IPS-NIHi11 (cell line): ENCODE measurements at places on chromosomes 1 and 21.

- DNase-seq, result no peak
These were observed 127.8 kb downstream of the MACF1 start for GRCh38 chr1:39332291-39332690.

- DNase-seq, result no peak
These were observed 7.3 kb downstream of the EDEM3 start for GRCh38 chr1:184747089-184747955.

DNA sequence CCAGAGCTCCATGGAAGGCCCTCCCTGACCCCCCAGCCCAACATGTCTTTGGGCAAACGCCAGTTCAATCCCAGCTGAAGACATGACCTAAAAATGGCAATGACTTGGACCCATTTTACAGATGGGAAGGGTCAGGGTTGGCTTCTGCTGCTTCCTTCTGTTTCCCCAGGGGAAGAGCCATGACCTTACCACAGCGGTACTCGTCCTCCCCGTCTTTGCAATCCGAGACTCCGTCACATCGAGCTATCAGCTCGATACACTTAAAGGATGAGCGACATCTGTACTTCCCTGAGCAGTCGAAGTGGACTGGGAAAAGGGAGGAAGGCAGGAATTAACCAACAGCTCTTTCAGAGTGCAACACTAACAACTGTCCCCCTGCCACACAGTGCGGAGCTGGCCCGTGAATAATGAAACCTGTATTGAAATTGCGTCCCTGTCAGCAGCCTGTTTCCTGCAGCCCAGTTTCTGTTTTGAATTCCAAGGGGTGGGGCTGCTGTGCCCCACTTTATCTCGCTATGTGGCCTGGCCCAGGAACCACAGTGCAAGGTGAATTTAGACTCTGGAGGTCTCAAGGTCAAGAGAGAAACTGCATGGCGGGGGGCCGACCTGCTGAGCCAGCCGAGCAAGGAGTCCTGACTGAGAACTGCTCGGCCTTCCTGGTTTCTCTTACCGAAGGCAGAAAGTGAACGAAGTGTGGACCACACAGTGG, 7.0 kb downstream of the TMPRSS3 start:
- DNase-seq, result peak; percentile 49

DNA sequence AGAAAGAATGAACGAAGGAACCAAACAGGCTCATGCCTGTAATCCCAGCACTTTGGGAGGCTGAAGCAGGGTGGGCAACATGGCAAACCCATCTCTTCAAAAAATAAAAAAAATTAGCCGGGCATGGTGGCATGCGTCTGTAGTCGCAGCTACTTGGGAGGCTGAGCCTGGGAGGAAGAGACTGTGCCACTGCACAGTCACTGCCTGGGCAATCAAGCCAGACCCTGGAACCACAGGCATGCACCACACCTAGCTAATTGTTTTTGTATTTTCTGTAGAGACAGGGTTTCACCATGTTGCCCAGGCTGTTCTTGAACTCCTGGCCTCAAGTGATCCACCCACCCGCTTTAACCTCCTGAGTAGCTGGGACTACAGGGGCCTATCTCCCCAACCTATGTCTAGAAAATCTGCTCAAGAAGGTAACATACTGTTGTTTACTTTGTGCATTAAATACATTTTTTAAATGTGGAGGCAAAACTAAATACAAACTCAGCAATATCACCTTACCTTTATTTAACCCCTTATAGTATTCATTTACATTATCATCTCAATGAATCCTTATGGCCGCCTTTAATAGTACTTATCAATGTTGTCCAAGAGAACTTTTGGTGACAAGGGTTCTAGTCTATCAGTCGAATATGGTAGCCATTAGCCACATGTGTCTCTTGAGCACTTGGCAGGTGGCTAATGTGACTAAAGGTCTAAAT, 2.7 kb downstream of the KHDC4 start:
- DNase-seq, result no peak

- DNase-seq, result no peak
These were observed 50.8 kb downstream of the CHD5 start for GRCh38 chr1:6129313-6129712.

DNA sequence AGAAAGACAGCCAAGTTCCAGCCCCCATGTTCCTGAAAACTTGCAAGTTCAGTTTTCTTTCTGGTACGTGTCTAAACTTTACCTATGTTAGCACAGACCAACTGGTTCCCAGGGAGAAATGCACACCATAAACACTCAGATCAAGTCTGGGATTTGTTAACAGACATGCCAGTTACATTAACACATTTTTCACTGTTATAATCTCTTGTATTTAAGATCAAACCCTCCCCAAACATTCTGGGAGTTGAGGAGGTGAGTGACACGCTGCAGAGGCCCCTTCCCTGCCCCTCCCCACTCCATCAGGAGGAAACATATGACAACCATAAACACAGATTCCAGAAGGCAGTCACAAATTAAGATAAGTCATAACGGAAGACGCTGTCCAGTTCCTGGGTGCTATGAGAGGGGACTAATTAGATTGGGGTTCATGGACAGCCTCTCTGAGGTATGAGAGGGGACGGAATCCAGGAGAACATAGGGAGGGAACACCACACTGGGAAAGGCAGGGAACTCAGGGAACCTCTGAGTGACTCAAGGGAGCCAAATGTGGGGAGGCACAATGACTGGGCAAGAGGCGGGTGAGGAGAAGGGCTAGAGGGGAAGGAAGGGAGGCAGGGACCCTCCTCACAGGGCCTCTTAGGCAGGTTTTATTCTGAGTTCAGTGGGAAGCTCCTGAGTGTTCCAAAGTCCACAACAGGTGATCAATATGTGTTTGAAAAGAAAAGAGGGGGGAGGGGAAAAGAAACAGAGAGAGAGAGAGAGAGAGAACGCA, 25.0 kb downstream of the DUSP10 start:
- no peak for DNase-seq

DNA sequence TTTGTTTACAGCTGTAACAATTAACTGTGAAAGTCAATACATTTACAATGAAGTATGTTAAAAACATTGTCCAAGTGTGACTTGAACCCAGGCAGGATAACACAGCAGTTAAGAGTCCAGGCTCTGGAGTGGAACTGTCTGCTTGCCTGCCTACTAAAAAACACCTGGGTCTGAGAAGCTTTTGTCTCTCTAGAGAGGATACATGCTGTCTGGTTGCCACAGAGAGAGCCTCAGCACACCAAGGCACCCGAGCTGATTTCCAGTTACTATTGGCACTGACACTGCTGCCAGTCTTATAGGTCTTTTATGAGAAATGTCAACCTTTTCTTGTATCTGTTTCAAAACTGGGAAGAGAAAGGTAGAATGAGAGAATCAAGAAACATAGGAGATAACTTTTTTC, 20.2 kb upstream of the RALGPS2 start:
- DNase-seq, result no peak

GRCh38 chr21:29299916-29300806, 1.4 kb downstream of the BACH1 start:
- peak; percentile 26 for DNase-seq

GRCh38 chr21:15732290-15732995, 2.7 kb downstream of the USP25 start:
- no peak for DNase-seq

DNA sequence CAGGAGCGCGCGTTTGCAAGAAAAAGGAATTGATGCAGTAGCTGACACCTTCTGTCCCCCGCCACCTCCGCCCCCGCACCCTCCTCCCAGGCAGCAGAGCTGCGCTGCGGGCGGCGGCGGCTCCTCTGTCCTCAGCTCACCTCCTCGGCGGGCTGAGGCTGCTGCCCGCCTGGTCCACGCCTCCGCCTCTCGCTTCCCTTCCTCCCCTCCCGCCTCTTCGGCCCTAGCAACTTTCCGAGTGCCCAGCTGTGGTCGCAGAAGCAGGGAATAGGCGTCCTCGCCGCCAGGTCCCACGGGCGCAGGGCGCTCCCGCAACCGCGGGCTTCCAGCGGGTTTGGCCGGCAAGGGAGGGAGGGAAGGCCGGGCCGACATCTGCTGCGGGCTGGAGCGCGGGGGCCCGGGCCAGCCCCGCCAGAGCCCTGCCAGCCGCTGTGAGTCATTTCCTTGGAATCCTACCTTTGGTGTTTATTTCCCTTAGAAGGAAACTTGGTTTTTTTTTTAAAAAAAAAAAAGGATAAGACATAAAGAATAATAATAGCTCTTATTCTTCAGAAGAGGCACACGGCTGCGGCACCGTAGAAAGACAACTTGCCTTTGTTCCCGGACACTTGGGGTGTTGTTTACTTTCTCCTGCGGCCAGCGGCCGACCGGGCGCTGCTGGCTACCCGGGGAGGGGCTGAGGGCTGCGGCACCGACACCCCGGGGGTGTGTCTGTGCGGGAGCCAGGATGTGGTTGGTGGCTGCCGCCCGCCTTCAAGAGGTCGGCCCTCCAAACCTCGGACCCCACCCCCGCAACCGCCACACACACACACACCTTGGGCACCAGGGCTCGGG, 1.1 kb downstream of the SERTAD4 start:
- peak; percentile 60 for DNase-seq

DNA sequence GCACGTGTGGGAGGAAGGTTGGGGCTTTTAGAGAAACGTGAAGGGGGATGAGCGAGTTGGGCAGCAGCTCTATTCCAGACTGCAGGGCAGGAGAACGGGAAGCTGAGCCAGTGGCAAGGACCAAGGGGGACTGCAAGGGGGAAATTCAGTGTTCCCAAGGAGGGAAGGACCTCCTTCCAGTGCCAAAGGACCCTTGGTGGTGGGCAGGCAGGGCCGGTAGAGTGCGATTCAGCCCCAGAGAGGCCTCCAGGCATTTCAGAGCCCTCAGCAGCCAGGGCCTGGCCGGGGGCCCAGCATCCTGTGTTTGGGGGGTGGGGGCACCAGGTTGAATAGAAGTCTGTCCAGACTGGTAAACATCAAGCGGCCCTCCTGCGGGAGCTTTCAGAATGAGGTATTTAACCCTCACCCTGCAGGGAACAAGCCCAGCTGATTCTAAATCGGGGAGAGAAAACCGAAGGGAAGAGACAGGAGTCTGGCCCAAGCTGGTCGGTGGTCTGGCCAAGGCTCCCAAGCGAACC, 2.3 kb downstream of the COL9A2 start:
- no peak for DNase-seq

GRCh38 chr1:65148548-65149350, 746 bp downstream of the AK4 start:
- peak; percentile 52 for DNase-seq

GRCh38 chr1:245370905-245371581, 216.3 kb downstream of the KIF26B start:
- no peak for DNase-seq

- peak; percentile 98 for DNase-seq
These were observed 18.6 kb downstream of the KCNQ4 start for GRCh38 chr1:40802078-40802741.

GRCh38 chr1:90274376-90274775, 279.5 kb downstream of the ZNF326 start:
- DNase-seq, result no peak

DNA sequence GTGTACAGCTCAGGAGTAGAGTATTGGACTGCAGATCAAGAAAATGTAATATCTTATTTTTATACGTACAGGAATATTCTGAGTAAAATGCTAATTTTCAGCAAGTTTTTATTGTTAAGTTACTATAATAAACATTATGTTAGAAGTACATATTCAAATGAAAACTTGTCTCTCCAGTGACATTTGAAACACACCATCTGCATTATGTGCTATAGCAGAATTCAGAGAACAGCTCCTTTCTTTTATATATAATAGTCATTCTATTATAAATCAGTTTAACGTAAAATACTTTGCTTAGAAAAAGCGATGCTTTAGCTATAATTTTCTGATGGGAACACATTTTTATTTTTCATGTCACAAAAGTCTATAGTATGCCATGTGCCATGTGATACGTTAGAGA, 249.0 kb downstream of the PTPRC start:
- DNase-seq, result no peak

DNA sequence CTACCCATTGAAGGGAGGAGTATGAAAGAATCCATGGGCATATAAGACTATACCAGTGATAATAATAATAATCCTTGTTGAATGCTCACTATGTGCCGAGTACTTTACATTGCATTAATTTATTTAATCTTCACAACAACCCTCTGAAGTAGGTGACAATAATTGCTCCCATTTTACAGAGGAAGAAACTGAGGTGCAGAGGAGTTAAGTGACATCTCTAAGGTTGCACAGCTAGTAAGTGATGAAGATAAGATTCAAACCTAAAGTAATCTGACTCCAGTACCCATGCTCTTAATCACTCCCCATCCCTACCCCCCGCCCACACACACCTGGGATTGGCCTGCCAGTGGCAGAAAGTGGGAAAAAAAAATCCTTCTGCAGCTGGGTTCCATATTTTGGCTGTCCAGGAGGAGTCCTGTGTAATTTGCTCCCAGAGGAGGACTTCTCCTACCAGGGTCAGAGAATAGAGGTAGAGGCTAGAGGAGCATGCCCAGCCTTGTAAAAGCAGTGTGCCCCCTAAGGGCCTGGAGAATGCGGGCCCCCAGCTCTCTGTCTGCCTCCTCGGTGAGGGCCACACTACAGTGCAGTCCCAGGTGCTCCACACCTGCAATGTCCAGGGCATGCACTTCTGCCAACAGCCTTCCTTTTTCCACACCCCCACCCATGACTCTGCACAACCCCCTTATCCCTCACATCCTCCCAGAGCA, 57.8 kb downstream of the TMEM53 start:
- DNase-seq, result peak; percentile 51

DNA sequence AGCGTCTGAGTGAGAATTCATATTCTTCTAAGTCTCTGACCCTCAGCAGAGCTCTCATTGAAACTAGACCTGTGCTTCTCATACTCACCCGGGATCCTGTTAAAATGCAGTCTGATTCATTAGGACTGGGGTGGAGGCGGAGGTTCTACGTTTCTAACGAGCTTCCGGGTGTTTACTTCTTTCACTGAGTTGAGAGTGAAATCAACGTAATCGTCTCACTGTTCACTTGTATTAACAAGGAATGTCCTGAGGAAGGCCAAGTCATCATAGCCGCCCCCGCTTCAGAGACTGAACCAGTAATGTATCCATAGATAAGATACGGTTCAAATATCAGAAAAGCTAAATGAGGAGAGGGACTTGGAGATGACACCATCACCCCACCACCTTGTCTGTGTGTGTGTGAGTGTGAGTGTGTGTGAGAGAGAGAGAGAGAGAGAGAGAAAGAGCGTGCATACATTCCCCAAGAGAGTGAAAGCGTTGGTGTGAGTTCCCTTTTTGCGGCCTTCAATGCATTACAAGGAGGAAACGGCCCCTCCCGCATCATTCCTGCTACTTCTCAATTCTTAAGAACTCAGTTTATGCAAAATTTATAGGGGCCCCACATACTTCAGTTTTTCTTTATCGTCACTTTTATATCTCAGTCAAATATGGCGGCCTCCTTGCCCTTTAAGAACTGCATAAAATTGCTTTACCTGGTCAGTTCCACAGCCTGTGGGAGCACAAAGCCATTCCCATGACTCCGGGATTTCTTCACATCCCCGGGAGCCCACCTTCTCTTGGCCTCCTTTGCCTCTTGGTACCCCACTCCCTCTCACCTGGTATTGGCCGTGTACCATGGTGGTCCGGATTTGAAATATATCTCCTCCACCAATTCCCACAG, 19.8 kb downstream of the KMO start:
- no peak for DNase-seq
